ENCODE measurements at places on chromosomes 6 and 20.

GRCh38 chr6:28218312-28219248 lies 6.5 kb upstream of the ZSCAN9 start:
- DNase-seq: peak; percentile 50

DNA sequence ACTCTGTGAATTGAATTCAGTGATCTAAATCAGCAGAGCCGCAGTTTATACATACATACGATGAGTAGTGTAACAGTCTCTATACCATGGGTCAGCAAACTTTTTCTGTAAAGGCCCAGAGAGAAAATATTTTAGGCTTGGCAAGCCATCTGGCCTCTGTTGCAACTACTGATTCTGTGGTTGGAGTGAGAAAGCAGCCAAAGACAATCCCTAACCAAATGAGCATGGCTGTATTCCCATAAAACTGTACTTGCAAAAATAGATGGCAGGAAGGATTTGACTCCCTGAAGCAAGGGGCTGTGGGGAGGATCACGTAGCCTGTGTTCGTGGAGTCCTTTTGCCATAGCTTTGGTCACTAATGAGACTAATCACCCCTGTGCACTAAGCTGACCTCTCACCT lies 17.9 kb upstream of the MOCS1 start:
- DNase-seq: no peak

DNA sequence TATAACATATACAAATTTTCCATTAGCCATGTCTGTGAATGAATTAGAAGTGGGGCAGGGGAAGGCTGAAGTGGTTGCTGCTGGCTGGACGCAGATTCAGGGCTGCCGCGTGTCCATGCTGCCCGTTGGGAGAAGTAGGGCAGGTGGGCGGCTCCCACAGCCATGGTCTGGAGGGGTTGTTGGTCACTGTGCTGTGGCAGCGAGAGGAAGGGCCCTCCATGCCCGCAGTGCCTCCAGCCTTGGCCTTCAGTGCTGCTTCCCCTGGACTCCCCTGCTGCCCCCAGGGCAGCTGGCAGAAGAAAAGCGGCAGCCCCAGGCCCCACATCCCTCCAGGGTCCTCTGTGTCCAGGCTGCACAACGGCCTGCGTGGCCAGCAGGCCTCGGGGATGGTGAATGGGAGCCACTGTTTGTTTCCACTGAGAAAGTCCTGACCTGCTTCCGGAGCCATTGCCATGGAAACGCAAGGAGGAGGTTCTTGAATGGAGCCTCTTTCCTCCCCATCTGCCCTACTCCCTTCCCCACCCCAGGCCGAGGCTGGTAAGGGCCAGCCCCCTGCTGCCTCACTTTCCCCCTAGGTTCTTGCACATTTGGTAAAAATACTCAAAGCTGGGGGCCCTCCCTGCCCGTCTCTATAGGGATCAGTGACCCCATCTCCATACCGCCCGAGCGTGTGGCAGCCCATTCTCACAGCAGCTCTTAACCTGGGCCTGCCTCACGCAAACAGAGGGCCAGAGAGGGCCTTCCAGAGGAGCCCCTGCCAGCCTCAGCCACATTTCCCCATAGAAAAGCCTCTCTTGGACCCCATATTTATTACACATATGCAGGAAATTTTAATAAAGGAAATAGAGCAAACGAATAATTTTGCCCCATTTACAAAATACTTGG lies 113.3 kb downstream of the SASH1 start:
- DNase-seq: no peak

- DNase-seq: no peak
Observed at GRCh38 chr20:50138120-50138478, 15.4 kb downstream of the PEDS1 start.

DNA sequence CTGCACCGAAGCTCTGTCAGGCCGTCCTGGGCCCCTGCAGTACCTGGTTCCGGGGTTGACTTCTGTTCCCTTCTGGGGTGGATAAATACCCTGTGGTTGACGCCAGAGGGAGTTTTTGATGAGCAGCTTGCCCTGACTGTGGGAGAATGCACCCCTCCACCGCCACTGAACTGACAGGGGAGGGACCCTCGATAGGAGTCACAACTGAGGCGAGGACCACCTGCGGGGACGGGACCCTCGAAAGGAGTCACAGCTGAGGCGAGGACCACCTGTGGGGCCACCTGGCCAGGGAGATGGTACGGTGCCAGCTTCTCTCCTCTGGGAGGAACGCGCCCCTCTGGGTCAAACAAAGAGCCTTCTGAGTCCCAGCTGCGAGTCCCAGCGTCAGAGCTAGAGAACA lies 100.1 kb upstream of the FRMD1 start:
- no peak for DNase-seq

- no peak for DNase-seq
Observed at GRCh38 chr20:56927127-56927526, 298.0 kb downstream of the TFAP2C start.

DNA sequence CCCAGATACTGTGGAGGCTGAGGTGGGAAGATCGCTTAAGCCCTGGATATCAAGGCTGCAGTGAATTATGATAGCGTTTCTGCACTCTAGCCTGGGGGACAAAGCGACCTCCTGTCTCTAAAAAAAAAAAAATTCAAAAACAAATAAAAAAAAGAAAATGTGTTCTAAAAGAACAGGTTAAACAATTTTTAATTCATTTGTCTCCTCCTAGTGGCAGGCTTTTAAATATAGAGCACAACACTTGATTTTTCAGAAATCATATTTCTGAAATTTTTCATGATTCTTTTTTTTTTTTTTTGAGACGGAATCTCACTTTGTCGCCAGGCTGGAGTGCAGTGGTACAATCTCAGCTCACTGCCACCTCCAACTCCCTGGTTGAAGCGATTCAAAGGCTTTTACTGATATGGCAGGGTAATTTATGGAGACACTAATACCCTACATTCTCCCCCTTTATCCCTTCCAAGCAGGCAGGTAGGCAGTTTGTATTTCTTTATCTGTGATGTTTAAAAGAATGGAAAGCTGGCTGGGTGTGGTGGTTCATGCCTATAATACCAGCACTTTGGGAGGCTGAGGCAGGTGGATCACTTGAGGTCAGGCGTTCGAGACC lies 8.7 kb upstream of the GTF3C6 start:
- no peak for DNase-seq

- no peak for DNase-seq
Observed at GRCh38 chr20:7673841-7674240, 266.4 kb downstream of the HAO1 start.

- DNase-seq: no peak
Observed at GRCh38 chr6:85077098-85077497, 312.7 kb upstream of the TBX18 start.

GRCh38 chr6:127115084-127115655 lies 3.3 kb upstream of the RSPO3 start:
- DNase-seq: no peak

GRCh38 chr20:33825340-33826269 lies 14.5 kb downstream of the CHMP4B start:
- DNase-seq: no peak

DNA sequence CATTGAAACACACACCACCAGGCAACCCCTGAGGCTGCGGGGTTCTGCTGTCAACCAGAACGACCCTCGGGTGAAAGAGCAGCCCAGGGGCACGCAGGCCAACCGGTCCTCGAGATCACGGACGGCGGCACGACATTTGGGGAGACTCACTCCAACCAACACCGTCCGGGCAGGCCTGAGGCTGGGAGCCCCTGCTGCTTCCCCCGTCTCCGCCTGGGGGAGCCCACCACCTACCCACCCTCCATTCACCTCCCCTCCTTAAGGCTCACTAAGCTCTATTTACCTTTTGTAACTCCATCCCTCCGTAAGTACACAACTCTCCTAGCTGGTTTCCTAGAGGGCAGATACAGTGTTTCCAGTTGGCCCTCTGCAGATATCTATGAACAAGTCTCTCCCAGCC lies 971.3 kb upstream of the DEFB115 start:
- DNase-seq: no peak

DNA sequence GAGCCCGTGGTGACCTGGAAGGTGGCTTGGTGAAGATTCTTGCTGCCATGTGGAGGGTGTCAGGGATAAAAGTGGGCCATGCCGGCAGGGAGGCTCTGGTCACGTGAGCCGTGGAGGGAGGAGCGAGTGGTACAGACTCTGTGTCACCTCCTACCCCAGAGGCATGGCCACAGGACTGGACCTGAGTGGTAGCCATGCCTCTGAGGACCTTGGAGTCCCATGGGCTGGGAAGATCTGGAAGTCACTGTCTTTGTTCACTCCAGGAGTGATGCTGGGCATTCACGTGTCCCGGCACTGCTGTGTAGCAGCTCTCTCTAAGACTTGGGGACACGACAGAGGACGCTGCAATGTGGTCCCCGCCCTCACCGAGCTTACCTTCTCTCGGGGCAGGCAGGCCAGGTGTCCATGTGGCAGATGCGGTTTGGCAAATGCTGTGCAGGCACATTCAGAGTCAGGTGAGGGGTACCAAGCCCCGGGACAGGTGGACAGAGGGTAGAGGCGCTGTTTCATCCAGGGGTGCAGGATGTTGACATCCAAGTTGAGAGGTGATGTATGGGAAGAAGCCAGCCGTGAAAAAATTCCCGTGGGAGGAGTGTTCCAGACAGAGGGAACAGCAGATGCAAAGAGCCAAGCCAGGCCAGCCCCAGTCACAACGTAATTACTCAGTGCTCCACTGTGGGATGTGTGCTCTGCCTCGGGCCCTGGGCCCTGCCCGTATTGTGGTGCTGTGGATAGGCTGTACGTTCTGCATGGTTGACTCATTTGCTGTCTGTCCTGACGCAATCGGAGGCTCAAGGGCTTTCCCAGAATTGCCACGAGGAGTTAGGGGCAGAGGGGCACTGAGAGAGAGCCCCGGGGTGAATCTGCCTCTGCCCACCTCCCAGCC lies 307.8 kb downstream of the TAF4 start:
- DNase-seq: no peak

DNA sequence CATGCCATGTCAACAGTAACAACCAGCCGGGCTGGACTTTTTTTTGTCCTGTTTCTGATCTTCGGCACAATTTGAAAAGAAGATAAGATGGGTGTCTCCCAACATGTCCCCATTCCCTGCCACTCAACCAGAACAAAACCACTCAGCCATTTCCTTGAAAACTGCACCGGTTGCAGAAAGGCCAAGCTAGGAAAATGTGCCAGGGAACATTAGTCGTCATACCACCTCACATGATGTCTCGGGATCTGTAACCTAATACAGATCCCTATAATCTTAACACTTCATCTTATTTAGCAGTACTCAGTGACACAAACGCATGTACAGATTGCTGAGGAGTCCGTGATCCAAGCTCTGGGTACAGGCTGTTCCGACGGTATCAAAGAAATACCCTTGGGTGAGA lies 46.5 kb downstream of the ALDH8A1 start:
- DNase-seq: no peak

- no peak for DNase-seq
Observed at GRCh38 chr6:113635222-113635986, 221.7 kb upstream of the MARCKS start.

DNA sequence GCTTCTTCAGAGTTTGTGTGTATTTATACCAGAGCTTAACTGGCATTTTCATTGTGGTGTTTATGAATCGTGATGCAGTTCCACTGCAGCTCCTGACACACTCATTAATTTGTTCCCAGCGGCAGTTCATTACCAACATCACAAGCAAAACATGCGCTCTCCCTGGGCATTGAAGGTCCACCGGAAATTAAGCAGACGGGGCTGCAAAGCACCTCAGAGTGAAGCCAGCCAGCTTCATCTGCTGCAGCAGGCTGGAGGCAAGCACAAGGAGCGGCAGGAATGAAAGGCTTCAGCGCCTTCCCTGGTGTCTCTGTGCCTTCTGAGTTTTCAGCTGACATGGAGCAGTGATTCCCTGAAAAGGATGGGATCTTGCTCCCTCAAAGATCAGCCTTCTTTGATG lies 246.0 kb upstream of the SPTLC3 start:
- no peak for DNase-seq

DNA sequence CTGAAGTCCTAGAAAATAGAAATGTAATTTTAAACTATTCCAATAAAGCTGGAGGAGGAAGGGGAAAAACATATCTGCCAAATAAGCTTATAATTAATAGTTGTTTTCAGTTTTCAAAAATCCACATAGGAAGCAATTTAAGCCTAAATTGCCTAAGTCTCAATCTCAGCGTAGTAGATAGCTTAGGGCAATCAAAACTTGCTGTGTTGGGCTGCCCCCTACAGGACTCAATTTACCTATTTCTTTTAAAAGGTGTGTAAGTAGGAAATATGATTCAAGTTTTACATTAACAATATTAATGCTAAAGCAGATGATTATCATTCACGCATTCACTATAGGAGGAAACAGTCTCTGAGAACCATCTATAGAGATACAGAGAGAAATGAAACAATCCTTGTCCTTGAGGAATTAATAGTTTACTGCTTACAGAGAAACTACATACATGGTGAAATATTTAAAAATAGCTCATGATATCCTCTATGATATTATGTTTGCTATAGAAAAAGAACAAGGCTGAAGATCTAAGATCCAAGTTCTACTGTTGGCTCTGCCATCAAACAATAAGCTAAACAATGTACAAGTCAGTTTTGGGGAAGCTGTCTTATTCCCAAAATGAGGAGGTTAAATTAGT lies 102.1 kb downstream of the ATG5 start:
- DNase-seq: peak; percentile 92

GRCh38 chr6:154653385-154653784 lies 79.8 kb upstream of the SCAF8 start:
- DNase-seq: no peak

GRCh38 chr20:46894971-46895905 lies 595 bp downstream of the EYA2 start:
- no peak for DNase-seq

- no peak for DNase-seq
Observed at GRCh38 chr6:34922177-34922663, 33.2 kb downstream of the ANKS1A start.

DNA sequence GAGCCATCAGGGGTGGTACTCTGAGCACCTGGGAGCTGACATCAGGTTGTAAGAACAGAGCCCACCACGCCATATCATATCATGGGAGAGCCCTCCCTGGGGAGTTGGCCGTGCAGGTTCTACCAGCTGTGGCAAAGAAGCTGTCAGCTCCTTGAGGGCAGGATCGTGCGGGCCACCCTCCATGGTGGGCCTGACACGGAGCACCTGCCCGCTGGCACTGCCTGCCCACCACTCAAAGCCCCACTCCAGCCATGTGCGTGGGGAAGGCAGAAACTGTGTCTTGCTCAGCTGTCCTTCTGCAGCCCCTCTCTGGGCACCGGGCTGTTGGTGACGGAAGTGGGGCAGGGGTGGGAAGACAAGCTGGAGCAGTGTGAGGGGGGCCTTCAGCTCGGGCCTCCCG lies 14.3 kb downstream of the PRPH2 start:
- no peak for DNase-seq

GRCh38 chr6:26336355-26337198 lies 28.4 kb upstream of the BTN3A2 start:
- no peak for DNase-seq

DNA sequence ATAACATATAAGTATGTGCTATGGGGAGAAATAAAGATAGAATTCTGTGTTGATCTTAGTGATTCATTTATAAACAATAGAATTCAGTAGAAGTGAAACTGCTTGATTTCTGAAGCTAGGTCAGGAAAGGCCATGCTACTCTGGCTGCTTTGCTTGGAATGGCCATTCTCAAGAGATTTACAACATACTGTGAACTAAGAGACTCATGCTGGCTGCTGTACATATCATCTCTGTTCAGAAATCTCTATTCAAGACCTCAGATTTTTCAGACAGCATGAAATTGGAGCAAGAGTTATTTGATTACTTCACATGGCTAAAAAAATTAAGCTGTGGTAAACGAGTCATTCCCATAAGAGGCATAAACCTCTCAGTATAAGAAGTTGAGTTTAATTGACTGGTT lies 662.6 kb downstream of the BCKDHB start:
- DNase-seq: no peak

GRCh38 chr20:33561692-33562601 lies 72.1 kb downstream of the CBFA2T2 start:
- no peak for DNase-seq

- DNase-seq: no peak
Observed at GRCh38 chr6:106070636-106071035, 15.5 kb upstream of the PRDM1 start.
